Kidney capillary endothelial cell (primary cell): ENCODE measurements at places on chromosomes 2 and 18.

- peak; percentile 76 for DNase-seq
These were observed 21.7 kb downstream of the DDX18 start for GRCh38 chr2:117835990-117836760.

DNA sequence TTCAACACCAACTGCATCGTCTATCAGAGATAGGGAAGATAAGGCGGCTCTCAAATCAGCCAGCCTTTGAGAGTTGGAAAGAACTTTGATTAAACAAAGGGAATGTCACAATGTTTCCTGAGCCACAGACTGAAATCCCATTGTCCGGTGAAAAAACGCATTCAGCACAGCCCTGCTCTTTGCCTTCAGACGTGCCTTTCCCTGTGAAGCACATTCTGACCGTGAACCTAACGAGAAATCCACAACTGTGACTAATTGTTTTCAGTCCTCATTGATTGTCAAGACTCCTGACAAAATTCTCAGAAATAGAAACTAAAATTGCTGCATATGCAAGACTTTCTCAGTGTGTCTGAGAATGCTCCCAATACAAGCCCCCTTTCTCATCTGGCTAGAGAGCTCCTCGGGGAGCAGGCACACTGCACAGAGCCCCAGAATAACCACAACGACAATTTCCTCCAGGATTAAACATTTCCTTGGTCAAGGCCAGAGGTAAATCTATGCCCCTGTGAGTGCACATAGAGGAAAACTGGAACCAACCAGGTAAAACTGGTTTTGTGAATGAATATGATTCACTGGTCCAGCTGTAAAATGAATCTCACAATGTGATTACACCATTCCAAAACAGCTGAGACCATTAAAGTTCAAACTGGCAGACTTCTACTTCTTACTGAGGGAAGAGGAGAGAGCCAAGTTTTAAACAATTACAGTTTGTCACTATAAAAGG is 561.9 kb upstream of the ID2 start:
- DNase-seq, result peak; percentile 13

DNA sequence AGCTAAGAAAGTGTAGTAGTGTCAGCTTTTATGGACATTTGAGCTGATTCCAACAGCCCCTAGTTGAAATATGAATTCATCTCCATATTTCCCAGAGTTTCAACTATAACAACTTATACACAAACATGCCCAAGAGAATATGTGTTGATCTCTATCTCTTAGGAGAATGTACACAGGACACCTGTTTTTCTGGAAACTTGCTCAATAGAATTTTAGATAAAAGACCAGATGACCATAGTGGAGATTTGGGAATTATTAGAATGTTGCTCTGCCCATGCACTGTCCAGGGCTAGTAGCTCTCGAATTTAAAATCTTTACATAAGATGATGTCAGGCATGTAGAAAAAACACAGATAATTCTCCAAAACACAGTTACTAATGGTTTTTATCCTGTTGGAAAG is 162.3 kb upstream of the VRK2 start:
- no peak for DNase-seq

- DNase-seq, result no peak
These were observed 239.4 kb downstream of the CDH7 start for GRCh38 chr18:65990174-65990690.

DNA sequence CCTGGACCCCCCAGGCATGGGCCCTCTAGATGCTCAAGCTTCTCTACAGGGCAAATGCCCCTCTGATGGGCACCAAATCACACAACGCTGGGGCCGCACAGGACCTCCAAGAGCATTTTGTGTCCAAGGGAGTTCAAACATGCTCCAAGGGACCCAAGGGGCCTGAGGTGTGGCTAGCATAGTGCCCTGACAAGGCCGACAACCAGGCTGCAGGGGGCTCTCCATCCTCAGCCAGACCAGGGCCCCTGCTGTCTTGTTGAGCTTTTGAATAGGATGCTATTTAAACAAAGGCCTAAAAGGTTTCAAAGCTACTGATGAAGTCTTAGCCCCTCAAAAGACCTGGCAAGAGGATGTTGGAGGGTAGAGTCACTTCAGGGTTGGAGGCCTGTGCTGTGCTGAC is 33.1 kb downstream of the EN1 start:
- DNase-seq, result no peak
